ENCODE measurements at places on chromosomes 5 and 9. TPM values are rescaled to one million over a fixed set of nuclear protein-coding genes. Genes with fewer than 3 reads are reported as not detected.

PAEP gene
- total RNA-seq, result not detected

GRCh38 chr5:179324760-179325295 lies 20.4 kb downstream of the ADAMTS2 start:
- H3K4me1 ChIP-seq, result no peaks in the 10 kb centered on the region
- no peak for DNase-seq
- H3K36me3 ChIP-seq, result no peaks in the 10 kb centered on the region
- peaks cover 30% of the 10 kb centered on the region for H3K27me3 ChIP-seq

DNA sequence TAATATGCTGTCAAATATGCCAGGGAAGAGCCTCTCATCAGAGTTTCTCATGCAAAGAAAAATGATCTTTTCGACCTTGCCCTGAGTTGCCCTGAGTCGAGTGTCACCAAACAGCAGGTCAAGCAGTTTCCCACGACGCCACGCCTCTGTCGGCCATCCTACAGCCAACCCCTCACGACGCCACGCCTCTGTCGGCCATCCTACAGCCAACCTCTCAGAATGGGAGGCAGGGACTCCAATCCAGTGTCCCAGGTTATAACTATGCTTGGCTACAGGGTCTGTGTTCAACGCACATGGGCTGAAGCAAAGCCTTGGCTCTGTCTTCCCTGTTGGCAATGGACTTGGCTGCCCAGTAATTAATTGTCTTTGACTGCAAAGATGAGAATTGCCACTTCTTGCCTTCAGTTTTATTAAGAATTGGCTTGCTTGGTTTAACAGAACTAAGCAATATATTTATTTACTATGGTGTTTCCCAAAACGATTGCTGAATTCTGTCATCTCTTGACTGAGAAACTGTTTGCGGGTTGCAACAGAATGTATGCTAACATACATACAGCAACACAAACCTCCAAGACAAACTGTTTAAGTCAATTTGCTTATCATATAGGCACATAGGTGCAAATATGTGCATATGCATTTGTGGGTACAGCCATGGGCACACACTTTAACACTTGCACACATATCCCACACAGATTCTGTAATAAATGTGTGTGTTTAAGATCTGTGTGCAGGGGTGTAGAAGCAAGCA lies 352.9 kb downstream of the GLIS3 start:
- no peaks in the 10 kb centered on the region for H3K27me3 ChIP-seq
- peaks cover 3% of the 10 kb centered on the region for H3K4me1 ChIP-seq
- DNase-seq, result no peak
- H3K4me3 ChIP-seq, result no peak overlapping the region
- no peaks in the 10 kb centered on the region for H3K36me3 ChIP-seq

PPP3R2 gene
- not detected for total RNA-seq

- H3K27ac ChIP-seq, result no peak overlapping the region
- no peak overlapping the region for H3K4me3 ChIP-seq
- peaks cover 10% of the 10 kb centered on the region for H3K36me3 ChIP-seq
- DNase-seq, result no peak
- no peaks in the 10 kb centered on the region for H3K27me3 ChIP-seq
Measured at GRCh38 chr5:134949316-134949715, 18.4 kb upstream of the CATSPER3 start.

GRCh38 chr5:125584140-125584520 lies 837.7 kb upstream of the ZNF608 start:
- H3K4me3 ChIP-seq, result no peak overlapping the region

- DNase-seq, result no peak
- no peak overlapping the region for H3K4me3 ChIP-seq
- H3K36me3 ChIP-seq, result no peaks in the 10 kb centered on the region
Measured at GRCh38 chr5:96322865-96323264, 110.2 kb downstream of the PCSK1 start.

MEF2C gene
- 2.1 TPM for total RNA-seq

DNA sequence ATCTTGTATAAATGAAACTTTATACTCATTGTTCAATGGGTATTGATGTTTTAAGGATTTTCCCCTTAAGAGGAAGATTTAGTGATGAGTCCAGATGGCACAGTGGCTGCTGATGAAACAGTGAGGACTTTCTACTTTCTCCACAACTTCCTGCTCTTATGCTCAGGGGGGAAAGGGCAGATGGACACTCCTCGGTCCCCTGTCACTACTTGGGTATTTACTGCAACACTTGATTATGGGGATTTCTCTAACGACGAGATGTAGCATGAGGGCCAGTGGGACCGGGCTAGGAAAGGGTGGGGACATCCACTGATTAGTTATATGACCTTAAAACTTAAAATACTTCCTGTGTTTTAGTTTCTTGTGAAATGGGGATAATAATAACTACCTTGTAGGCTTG lies 146.1 kb upstream of the HMHB1 start:
- no peak for DNase-seq
- no peaks in the 10 kb centered on the region for H3K36me3 ChIP-seq
- peaks cover 5% of the 10 kb centered on the region for H3K27me3 ChIP-seq
- H3K4me1 ChIP-seq, result no peaks in the 10 kb centered on the region
- H3K27ac ChIP-seq, result no peak overlapping the region

OBP2B gene
- total RNA-seq, result not detected

GRCh38 chr5:59798862-59799667 lies 94.5 kb downstream of the PDE4D start:
- peak; percentile 15 for DNase-seq
- no peak overlapping the region for H3K27ac ChIP-seq
- no peak overlapping the region for H3K4me3 ChIP-seq
- no peaks in the 10 kb centered on the region for H3K4me1 ChIP-seq

FAM163B gene
- not detected for total RNA-seq

DNA sequence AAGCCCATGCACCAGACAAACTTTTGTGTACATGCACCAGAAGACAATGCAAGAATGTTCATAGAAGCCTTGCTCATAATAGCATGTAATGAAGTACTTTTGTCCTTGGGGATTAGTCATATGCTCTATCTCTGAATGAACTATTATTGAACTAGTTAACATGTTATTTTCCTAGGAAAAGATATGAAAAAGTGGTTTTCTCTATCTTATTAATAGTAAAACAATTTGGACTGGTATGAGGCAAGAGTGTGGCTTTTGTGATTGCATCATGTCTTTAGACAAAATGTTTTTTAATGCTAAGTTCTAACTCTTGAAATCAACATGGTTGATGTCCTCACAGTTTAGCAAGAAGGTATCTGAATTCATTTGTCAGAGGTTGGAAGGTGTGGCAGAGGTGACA lies 55.7 kb upstream of the SPDL1 start:
- DNase-seq, result no peak
- no peaks in the 10 kb centered on the region for H3K36me3 ChIP-seq
- no peak overlapping the region for H3K27ac ChIP-seq
- peaks cover 41% of the 10 kb centered on the region for H3K27me3 ChIP-seq

ELOVL7 gene
- total RNA-seq, result 0.32 TPM

ERGIC1 gene
- 46.9 TPM for total RNA-seq

DNA sequence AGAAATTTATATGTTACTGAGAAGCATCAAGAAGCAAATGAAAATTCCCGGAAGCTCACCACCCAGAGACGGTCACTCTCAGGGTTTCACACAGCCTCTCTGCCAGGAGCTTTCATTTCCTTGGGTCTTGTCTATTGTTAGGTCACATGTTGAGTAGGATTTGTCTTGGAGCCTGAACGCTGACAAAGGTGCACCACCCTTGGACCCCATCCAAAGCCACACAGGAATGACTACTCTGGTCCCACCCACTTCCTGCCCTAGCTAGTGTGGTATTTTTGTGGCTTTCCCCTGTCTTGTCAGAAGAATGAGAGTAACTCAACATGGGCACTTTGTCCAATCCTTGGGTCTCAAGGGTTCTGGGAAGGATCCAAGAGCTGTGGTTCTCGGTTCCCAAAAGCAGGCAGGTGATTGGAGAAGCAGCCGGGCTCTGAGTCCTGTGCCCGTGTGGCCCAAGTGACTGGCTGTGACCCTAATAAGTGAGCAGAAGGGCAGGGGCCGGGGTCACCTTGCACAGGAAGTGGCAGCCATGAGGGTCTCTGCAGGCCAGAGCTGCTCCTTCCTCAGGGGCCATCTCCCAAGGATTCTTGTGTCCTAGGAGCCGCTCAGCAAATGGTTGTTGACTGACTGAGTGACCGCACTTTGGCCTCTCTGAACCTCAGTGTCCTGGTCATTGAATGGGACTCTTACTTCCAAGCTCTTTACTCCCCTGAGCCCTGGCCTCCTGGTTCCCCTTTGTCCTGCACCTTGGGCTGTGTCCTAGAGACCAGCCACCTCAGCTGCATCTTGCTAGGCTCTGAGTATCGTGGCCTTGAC lies 6.9 kb downstream of the FGD3 start:
- H3K36me3 ChIP-seq, result no peaks in the 10 kb centered on the region
- peak overlapping the region; percentile 92 for H3K27ac ChIP-seq
- no peaks in the 10 kb centered on the region for H3K27me3 ChIP-seq

- DNase-seq, result no peak
- H3K4me3 ChIP-seq, result no peak overlapping the region
- H3K27me3 ChIP-seq, result no peaks in the 10 kb centered on the region
- H3K36me3 ChIP-seq, result no peaks in the 10 kb centered on the region
Measured at GRCh38 chr9:115671963-115672305, 481.7 kb upstream of the PAPPA start.

DNA sequence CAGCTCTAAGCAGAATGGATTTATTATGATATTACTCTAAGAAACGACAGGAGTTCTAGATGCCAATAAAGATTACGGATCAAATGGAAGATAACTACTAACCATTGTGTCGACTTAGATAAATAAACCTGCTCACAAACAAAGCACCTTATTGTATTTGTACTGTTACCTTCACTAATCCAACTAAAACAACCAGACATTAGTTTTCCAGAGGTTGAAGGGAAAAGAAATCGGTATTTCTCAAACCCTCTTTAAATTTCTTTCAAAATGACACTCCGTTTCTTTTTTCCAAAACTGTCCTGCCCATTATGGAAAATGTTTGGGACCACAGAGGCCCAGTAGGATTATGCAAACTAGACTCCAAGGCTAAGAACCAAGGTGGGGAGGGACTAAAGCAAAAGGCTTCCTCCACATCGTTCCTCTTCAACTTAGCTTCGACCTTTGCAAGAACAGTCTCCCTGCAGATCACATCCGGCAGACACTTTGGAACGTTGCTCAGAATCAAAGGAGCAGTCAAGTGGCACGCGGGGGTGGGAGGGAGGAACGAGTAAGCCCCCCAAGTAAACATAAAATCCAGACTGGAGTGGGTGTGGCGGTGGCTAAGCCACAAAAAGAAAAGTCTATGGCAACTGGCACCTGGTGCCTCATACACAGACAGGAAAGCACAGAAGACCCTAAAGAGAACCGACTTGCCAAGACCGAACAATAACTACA lies 2.7 kb downstream of the MLLT3 start:
- H3K4me3 ChIP-seq, result peak overlapping the region; percentile 94
- peaks cover 20% of the 10 kb centered on the region for H3K36me3 ChIP-seq
- H3K27me3 ChIP-seq, result no peaks in the 10 kb centered on the region

- no peak for DNase-seq
- H3K27ac ChIP-seq, result no peak overlapping the region
- no peaks in the 10 kb centered on the region for H3K36me3 ChIP-seq
- no peak overlapping the region for H3K4me3 ChIP-seq
Measured at GRCh38 chr9:126198854-126199253, 127.8 kb upstream of the MVB12B start.

GRCh38 chr9:95086564-95086955 lies 230.9 kb downstream of the FANCC start:
- H3K4me3 ChIP-seq, result no peak overlapping the region
- H3K36me3 ChIP-seq, result no peaks in the 10 kb centered on the region
- no peak for DNase-seq
- H3K4me1 ChIP-seq, result no peaks in the 10 kb centered on the region
- no peak overlapping the region for H3K27ac ChIP-seq

- no peaks in the 10 kb centered on the region for H3K27me3 ChIP-seq
- H3K4me3 ChIP-seq, result peak overlapping the region; percentile 26
- H3K36me3 ChIP-seq, result peaks cover 6% of the 10 kb centered on the region
- peak; percentile 74 for DNase-seq
- H3K4me1 ChIP-seq, result peaks cover 64% of the 10 kb centered on the region
- peak overlapping the region; percentile 69 for H3K27ac ChIP-seq
Measured at GRCh38 chr5:142783601-142784341, 13.6 kb downstream of the ARHGAP26 start.

DNA sequence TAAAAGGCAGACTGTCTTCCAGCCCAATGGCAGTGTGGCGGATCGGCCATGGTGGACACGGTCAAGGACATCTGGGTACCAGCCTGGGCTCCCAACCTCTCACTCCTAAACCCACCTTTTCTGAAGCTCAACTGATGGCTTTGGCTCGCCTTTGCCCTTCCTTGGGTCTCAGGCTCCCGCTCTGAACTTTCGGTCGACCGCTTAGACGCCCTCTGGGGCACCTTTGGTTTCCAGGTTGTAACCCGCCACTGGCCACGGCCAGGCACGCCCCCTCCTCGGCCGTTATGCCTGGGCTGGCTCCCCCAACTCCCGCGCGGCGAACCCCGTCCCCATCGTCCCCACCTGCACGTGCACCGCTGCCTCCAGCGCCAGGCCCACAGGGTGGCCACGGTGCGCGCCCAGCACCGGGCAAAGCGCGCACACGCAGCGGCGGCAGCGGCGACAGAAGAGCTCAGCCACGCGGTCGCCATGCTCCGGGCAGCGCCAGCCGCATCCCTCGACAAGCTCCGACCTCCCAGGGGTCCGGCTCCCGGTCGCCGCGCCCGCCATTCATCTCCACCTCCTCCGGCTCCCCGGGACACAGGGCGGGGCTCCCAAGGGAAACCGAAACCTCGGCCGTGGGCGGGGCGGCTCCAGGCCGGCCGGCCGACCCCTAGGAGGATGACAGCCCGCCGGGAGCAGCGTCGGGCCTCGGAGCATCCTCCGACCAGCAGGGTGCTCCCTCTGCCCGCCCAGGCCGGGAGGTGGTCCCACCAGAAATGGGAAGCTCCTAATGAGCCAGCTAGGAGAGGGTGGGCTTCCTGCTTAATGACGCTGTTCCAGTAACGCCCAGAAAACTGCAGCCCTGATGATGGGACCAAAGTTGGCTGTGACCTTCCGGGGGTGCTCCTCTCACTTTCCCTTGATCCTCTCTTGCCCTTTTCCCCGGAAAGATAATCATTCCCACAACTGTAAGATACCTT lies at the start of gene TRIM14:
Gene TRIM14 (minus strand): TSS at position 583 of the 962 bp plus-strand sequence. CDS start 34 bp downstream, at position 549.
- H3K36me3 ChIP-seq, result peaks cover 21% of the 10 kb centered on the region
- no peaks in the 10 kb centered on the region for H3K27me3 ChIP-seq
- peaks cover 36% of the 10 kb centered on the region for H3K4me1 ChIP-seq
- peak within 1 kb of the TSS; percentile 92 for H3K27ac ChIP-seq
- peak; percentile 79 for DNase-seq

GRCh38 chr9:94783102-94783682 lies 56.7 kb downstream of the AOPEP start:
- no peak overlapping the region for H3K27ac ChIP-seq
- no peak overlapping the region for H3K4me3 ChIP-seq
- DNase-seq, result no peak
- peaks cover 11% of the 10 kb centered on the region for H3K4me1 ChIP-seq
- no peaks in the 10 kb centered on the region for H3K27me3 ChIP-seq
- peaks cover 1% of the 10 kb centered on the region for H3K36me3 ChIP-seq

SPINK6 gene
- total RNA-seq, result not detected

GRCh38 chr5:104370523-104370922 lies 807.9 kb upstream of the NUDT12 start:
- no peak for DNase-seq
- no peaks in the 10 kb centered on the region for H3K36me3 ChIP-seq
